ENCODE measurements at places on chromosomes 7 and 10. TPM values are rescaled to one million over a fixed set of nuclear protein-coding genes. Genes with fewer than 3 reads are reported as not detected.
A peak's percentile ranks its signal among the peaks of the same experiment; 100 is the strongest.

DNA sequence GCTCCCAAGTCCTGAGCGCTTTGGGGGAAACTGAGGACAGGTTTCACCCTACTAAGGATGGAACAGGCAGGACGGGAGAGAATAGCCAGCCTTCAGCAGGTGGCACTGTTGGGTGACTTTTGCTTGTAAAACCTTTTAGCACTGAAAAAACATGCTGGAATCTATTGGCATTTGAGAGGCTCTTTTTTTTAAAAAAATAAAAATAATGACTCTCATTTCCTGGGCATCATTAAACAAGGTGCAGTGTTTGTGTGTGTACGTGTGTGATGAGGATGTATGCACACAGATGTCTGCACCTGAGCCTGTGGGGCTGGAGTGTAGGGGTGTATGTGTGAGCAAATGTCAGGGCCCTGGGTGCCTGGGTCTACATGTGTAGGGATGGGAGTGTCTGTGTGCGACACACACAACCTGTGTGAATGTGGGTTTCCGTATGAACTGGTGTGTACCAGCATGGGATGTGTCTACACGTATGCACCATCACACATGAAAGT is 177.9 kb downstream of the RPS24 start:
- DNase-seq, result peak; percentile 30

DNA sequence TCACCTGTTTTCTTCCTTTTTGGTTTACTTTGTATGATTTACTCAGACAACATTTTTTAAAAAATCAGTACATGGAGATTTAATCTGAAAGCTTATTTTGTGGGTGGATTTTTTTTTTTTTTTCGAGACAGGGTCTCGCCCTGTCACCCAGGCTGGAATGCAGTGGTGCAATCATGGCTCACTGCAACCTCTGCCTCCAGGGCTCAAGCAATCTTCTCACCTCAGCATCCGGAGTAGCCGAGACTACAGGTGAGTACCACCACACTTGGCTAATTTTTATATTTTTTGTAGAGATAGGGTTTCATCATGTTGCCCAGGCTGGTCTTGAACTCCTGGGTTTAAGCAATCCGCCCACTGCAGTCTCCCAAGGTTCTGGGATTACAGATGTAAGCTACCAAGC is 2.5 kb downstream of the GSTO1 start:
- DNase-seq, result no peak

- peak; percentile 76 for DNase-seq
These were observed 128.5 kb downstream of the MAD1L1 start for GRCh38 chr7:2104107-2104710.

DNA sequence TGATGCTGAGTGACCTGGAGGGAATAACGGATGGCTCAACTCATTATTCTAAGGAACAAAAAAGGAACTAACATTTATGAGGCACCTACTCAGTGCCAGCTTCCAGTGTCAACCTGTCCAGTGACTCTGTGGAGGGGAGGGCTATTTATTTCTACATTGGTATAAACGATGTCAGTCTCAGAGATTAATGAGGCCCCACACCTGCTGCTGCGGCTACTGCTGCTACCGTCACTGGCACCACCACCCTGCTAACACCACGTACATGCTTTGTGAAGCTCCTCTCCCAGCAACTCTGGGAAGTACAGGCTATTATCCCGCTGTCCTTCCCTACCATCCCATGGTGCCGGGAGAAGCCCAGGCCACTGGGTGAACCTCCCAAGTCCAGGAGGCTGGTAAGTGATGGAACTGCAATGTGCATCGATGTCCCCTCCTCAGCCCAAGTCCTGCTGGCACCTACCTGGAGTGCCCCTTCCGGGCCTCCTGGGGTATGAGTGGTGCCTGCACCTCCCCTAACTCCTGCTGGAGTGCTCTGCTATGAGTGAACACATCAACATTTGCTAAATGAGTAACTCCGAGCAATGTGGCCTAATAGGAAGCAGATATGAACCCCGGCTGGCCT is 101.5 kb downstream of the ARHGAP22 start:
- DNase-seq, result no peak

DNA sequence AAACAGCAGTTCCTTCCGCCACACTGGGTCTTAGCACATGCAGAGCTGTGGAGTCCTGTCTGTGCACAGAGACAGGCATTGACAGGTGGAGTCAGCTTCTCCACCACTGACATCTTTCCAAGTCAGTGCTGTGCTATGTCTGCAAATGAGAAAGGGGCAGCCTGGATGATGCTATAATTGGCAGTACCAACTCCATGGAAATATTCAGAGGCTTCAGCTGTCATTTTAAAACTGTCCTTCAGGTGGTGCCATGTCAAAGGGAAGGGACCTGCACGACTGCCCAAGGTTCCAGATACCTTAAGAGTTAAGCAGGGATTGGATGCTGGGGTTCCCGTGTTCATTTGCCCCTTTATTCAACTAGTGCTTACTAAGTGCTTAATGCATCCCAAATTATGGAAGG is 258.0 kb upstream of the PRKCQ start:
- no peak for DNase-seq

- no peak for DNase-seq
These were observed 48.1 kb upstream of the EBF3 start for GRCh38 chr10:130012129-130012528.

DNA sequence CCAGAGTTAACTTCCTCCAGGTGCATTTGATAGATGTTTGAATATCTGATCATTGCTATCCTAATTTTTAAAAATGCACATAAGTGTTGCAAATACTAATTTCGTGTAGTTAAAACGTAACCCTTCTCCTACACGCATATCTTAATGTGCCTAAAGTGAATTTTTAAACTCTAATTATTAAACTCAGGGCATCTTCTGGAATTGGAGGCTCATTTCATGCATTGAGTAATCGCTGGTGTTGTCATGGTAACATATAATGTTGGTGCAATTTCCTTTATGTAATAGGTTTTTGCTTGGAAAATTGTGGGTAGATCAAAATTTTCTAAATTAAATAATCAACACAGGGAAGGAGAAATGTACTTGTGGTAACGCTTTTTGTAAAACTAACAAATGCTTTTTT is 56.2 kb downstream of the ARMC3 start:
- DNase-seq, result no peak

DNA sequence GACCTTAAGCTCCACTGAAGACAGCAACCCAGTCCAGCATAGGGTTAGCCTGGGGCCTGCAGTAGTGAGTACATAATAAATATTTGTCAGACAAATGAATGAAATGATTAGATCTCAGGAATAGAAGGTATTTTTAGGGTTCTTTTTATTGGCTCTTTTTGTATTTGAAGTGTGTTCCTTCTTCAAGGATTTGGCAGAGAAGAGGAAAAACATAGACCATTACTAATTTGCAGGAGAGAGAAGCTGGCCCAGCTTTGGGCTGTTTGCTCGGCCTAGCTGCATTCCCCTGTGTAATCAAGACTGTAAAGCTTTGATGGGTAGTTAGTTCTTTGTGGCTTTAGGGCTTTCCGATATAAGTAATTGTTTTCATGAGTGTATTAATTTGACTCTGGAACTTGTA is 64.2 kb downstream of the CNNM2 start:
- no peak for DNase-seq

GRCh38 chr10:112526906-112527305 is 79.9 kb downstream of the VTI1A start:
- no peak for DNase-seq

GRCh38 chr10:116141855-116142254 is 131.2 kb downstream of the GFRA1 start:
- no peak for DNase-seq

GRCh38 chr7:149500910-149501309 is 3.3 kb upstream of the ZNF746 start:
- DNase-seq, result no peak

DNA sequence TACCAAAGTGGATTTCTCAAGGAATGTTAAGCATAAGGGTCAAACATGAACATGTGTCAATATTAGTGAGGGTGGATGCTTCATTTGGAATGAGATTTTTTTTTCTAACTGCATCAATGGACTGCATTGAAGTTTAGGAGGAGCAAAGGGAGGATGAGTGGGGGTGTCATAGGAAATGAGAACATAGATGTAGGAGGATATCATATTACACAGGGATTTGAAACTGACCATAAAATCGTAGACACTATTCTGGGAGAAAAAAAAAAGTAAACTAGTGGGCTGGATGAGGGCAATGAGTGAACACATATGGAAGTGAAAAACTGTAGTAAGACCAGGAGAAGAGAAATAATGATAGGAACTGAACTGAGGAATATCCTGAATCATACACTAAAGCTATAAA is 109.4 kb downstream of the SEMA3A start:
- peak; percentile 47 for DNase-seq

DNA sequence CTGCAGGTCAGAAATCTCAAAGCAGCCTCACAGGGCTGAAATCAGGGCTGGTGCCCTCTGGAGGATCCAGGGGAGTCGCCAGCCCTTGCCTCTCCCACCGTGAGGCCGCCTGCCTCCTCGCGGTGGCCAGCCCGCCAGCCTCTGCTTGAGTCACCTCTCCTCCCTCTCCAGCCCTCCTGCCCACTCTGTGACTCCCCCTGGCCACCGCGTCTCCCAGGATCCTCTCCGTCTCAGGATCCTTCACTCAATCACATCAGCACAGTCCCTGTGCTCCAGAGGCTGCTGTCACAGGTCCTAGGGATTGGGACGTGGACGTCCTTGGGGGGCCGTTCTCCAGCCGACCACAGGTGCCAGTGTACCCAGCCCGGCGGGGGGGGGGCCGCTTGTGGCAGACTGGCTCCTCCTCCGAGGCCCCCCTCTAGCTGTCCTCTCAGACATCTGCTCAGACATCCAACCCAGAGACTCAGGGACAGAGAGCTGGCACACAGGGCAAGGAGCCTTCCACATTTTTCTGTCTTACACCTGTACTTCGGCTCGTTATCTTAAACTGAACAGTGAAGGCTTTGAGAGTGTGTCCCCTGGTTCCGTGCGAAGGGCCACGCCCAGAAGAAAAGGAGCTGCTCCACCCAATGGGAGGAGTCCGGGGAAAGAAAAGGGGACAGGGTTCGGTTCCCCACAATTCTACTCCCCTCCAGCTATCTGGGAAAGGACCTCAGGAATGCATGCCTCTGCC is 9.4 kb upstream of the PPP2R2D start:
- no peak for DNase-seq

GRCh38 chr10:11570751-11571150 is 40.7 kb downstream of the USP6NL start:
- no peak for DNase-seq

DNA sequence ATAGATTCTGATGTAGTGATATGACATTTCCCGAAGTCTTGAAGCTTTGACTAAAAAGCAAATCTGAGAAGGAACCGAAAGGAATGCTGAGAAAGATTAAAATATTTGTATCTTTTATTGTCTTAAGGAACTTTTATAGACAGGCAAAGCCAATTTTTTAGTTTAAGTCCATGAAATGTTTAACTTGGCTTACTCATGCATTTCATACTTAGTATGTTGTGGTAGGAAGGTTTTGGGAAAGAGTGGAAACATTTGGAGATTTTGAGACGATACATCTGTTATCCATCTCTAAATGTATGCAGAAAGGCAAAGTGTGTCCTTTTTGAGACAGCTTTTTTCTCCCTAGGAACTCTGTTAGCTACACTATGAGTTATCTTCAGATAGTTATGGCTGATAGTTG is 10.1 kb downstream of the TBC1D12 start:
- DNase-seq, result peak; percentile 42

- DNase-seq, result no peak
These were observed 143.9 kb upstream of the SEMA3C start for GRCh38 chr7:81062755-81063154.

DNA sequence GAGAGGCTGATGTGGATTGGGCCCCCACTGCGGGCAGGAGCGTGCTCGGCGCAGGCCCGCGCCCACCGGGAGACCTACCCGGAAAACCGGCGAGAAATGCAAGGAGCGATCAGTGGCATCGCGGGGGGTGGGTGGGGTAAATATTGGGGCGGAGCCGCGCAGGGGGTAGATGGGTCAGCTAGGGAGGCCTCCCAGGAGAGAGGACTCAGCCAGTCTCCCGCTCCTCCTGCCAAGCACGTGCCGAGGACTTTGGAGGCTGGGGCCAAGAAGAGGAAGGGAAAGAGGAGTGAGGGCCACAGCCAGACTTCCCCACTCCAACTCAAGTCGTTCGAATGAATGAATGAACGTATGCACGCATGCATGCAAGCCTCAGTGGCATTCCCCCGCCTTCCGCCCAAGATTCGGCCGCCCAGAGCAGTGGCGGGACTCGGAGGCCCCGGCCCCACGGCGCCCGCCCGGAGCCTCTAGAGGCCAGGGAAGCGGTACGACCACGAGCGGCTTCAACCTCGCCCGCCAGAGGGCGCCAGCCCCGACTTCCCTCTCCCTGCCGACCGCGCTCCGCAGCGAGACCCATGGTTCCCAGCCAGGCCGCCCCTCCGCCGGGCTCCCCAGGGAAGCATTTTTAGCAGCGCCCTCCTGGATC is 3.6 kb downstream of the NPM3 start:
- DNase-seq, result peak; percentile 15

GRCh38 chr7:102992938-102993717 is 80.3 kb downstream of the LRRC17 start:
- DNase-seq, result peak; percentile 79

GRCh38 chr7:111162692-111163091 is 71.8 kb downstream of the LRRN3 start:
- DNase-seq, result no peak

- no peak for DNase-seq
These were observed 213.2 kb upstream of the CTBP2 start for GRCh38 chr10:125373546-125373945.

DNA sequence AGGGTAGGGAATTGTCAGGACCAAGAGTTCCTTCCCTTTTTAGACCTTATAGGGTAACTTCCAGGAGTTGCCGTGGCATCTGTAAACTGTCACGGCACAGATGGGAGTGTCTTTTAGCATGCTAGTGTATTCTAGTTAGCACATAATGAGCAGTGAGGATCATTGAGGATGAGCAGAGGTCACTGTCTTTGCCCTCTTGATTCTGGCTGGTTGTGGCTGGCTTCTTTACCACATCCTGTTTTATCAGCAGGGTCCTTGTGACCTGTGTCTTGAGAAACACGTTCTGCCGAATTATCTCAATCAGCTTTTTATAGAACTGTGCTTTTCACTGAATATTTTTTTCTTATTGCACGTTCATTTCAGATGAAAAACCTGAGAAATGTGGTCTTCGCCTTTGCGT is 41.5 kb downstream of the MINPP1 start:
- no peak for DNase-seq

GRCh38 chr10:27745732-27746396 is at the start of gene MKX:
Gene MKX (minus strand): TSS chr10:27745819. CDS start chr10:27743415, 2,404 bp downstream.
- no peak for DNase-seq

Gene MGAM2
- not detected for polyA plus RNA-seq

Gene UTF1
- not detected for polyA plus RNA-seq

Gene GIMAP2
- polyA plus RNA-seq, result 0.11 TPM

Gene NDUFB8
- 204 TPM for polyA plus RNA-seq

Gene STEAP1B
- 14.4 TPM for polyA plus RNA-seq

Gene DPP6
- not detected for polyA plus RNA-seq

Gene SPAG6
- not detected for polyA plus RNA-seq

Gene RAB19
- not detected for polyA plus RNA-seq

Gene HILPDA
- polyA plus RNA-seq, result 15.9 TPM

Gene ASZ1
- 0.05 TPM for polyA plus RNA-seq

Gene IL6
- 18.4 TPM for polyA plus RNA-seq

Gene H2BK1
- not detected for polyA plus RNA-seq

All from AG04450 (cell line).